ENCODE measurements at places on chromosomes 2 and 18.

- no peak for DNase-seq
Observed at GRCh38 chr2:218026676-218027425, 24.1 kb upstream of the TNS1 start.

DNA sequence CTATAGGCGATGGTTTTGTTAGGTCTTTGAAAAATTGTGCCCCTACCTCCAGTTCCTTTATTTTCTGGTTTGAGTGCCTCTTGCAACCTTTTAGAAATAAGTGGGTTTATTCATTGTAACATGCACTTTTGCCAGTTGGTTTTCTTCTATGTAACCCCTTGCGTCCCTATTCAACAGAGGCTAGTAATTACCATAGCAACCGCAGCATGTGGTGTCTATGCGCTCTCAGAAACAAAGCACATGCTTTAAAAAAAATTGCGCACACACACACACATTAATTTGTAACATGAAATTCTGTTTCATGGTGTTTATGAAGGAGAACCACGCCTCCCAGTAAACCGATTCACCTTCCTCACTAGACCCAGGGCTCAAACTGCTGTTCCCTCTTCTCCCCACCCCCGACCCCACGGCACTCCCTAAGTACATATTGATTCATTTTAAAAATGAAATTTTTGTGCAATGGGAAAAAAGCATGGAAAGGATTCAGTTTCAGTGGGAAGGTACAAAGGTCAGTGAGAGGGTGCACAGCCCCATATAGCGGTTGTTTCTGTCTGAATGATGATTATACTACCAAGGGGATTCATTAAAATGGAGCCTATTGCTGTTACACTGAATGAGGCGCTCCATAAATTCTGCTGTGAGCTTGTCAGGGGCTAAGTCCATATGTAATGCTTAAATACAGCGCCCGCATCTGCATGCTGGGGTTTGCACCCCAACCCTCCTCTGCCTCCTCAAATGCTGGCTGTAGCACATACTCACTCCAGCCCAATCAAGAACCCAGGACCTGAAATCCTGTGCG is 206.9 kb downstream of the ICOS start:
- no peak for DNase-seq

- DNase-seq, result no peak
Observed at GRCh38 chr18:22093731-22094357, 75.5 kb upstream of the GATA6 start.

DNA sequence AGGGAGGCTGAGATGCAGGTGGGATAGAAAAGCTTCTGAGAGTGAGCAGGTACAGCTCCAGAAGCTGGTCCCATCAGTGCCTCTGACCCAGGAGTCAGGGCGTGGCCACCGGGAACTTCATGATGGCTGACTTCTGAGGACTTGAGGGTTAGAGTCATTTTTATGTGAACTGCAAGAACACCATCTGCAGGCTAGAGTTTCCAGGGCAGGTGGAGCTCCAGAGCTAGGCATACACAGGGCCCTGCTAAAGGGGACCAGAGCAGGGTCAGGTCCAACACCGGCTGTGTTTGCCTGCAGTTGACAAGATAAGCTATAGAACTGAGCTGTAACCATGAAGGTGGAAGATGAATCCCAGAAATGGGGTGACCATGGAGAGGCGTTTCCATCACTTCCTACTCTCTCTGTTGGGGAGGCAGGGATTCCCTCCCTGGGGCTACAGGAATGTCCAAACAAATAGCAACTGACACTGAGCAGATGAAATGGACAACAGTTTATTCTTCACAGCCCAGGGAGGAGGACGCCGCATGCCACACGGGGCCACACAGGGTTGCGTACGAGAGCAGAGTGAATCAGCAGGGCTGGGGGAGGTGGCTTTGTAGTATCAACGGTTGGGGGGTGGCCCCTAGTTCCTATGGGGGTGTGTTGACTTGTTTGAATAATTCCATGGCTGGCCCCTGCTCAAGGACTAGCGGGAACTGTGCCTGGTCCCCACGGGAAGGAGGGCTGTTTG is 77.6 kb upstream of the ZNF516 start:
- DNase-seq, result no peak

DNA sequence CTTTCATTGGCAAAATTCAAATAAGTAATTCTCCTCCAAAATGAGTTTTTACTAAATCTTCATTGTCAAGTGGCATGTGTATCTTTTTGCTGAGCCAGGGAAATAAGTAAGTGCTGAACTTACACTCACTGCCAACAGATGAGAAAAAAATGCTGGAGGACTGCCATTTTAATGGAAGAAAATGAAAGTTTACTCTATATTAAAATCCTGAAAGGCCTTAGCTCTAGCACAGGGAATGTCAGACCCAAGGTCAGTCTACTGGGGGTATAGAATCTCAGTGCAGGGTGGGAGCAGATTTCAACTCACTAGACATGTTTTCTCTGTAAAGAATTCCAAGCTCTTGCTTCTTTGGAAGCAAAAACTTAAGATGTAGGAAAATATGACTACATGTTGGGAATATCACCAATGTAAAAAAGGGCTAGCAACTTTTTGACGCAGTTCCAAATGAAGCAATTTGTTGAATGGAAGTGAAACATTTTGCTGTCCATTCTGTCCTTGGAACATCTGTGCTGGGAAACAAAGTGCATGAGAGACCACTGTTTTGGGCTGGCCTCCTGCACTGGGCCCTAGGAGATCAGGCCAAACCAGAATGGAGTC is 127.0 kb downstream of the ST6GAL2 start:
- DNase-seq, result no peak

- DNase-seq, result no peak
Observed at GRCh38 chr18:55086906-55087305, 127.6 kb upstream of the CCDC68 start.

- DNase-seq, result no peak
Observed at GRCh38 chr2:3644246-3644525, 13.8 kb upstream of the ALLC start.

DNA sequence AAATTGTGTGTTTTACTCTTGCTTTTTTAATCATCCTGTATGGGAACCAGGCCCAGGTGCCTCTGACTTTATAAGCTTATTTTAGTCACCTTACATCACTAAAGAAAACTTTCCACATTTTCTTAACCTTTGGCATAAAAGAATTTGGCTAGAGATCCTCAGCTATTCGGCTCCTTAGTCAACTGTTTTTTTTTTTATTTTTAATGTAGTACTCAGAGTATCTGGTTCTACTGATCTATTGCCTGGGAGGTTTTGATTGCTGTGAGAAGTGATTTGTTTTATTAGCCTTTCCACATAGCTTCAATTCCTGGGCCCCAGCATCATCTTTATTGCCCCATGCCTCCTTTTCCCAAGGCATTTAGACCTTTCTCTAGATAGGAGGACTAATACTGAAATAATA is 121.0 kb downstream of the MYO1B start:
- DNase-seq, result no peak

GRCh38 chr2:113010088-113010487 is 4.8 kb downstream of the IL36A start:
- no peak for DNase-seq

GRCh38 chr18:32975163-32975436 is 202.3 kb upstream of the KLHL14 start:
- no peak for DNase-seq

DNA sequence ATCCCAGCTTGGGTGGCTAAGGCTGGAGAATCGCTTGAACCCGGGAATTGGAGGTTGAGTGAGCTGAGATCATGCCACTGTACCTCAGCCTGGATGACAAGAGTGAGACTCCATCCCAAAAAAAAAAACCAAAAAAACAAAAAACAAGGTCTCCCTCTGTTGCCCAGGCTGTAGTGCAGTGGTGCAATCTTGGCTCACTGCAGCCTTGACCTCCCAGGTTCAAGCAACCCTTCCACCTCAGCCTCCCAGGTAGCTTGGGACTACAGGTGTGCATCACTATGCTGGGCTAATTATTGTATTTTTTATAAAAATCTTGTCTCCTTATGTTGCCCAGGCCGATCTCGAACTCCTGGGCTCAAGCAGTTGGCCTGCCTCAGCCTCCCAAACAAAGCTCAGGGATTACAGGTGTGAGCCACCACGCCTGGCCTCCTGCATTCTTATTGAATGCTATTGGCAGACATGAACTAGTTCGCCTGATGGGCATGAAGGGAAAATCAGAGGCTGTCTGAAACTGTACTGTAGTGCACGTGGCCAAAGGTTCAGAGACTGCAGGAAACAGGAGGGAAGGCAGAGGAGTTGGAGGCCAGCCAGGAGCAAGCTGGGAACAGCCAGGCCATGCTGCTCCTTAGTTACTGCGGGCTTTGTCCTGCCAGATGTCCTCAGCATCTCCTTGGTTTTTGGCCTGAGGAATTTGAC is 16.0 kb upstream of the ASXL2 start:
- DNase-seq, result no peak

DNA sequence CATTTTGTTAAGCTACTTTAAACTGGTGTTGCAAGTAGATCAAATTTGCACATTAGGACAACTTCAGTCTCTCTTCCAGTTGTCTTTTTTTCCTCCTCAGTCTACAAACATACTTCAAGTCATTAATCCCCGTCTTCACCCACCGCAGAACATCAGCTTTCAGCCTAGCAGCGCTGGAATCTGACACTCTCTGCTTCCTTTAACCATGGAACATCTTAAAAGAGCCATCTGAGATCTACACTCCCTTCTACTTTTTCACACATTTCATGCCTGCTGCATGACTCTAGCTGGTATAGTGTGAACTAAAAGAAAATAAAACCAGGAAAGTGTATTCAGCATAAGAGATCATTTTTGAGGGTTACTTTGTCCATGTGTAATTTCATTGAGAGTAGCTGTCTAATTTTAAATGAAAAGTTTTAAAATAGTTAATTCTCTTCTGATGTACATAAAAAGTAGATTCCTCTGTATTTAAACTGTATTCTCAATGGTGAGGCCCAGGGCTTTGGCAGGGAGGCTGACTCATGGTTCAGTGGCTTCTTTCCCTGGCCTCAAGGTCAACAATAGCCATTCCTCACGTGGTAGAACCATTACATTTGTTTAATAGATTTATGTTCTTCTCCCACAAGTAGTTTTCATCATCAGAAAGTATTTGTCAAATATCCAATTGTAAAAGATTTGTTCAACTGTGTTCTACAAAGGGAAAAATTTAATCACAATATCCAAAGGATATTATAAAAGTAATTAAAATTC is 16.5 kb downstream of the SGPP2 start:
- DNase-seq, result no peak

- DNase-seq, result no peak
Observed at GRCh38 chr2:119862127-119862889, 102.6 kb downstream of the PTPN4 start.

DNA sequence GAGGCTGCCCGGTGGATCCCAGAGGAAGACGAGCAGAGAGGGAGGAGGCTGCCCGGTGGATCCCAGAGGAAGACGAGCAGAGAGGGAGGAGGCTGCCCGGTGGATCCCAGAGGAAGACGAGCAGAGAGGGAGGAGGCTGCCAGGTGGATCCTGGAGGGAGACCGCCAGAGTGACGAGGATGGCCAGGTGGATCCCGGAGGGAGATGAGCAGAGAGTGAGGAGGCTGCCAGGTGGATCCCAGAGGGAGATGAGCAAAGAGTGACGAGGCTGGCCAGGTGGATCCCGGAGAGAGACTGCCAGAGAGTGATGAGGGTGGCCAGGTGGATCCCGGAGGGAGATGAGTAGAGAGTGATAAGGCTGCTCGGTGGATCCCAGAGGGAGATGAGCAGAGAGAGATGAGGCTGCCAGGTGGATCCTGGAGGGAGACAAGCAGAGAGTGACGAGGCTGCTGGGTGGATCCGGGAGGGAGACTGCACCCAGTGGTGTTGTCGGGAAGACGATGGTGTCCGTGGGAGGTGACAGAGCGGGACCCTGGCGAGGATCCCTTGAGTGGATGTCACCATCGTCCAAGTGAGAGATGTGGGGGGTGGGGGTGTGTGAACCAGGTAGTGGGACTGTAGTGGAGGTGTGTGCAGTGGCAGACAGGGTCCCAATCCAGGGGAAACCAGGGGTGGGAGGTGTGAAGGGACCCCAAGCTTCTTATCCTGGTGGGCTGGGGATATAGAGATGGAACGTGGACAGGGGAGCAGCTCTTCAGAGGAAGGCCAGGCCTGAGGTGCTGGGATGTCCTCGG is 22.3 kb downstream of the DCDC2C start:
- no peak for DNase-seq

GRCh38 chr18:59148192-59148591 is 8.5 kb downstream of the SEC11C start:
- DNase-seq, result no peak

GRCh38 chr2:150023044-150023443 is 435.5 kb upstream of the MMADHC start:
- DNase-seq, result no peak

DNA sequence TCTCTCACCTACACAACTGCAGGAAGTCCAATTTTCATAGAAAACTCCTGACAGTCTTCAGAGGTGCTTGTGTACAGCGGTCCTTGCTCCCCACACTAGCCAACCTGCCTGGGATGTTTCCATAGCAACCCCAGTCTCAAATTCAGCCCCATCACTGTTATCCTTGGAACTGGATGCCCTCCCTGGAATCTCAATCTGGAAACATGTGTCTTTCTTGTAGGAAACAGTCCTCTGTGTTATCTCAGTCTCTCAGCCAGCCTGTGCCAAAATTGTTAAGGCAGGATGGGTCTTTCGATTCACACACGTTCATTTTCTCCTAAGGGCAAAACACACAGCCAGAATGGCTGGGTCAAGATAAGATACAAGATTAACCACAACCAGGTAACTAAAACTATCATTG is 295.5 kb upstream of the RND3 start:
- no peak for DNase-seq

- no peak for DNase-seq
Observed at GRCh38 chr18:35641916-35642315, 60.4 kb downstream of the GALNT1 start.

GRCh38 chr2:150129921-150130575 is 357.4 kb downstream of the RND3 start:
- DNase-seq, result no peak

- DNase-seq, result no peak
Observed at GRCh38 chr2:238654479-238655197, 193.2 kb upstream of the TWIST2 start.

DNA sequence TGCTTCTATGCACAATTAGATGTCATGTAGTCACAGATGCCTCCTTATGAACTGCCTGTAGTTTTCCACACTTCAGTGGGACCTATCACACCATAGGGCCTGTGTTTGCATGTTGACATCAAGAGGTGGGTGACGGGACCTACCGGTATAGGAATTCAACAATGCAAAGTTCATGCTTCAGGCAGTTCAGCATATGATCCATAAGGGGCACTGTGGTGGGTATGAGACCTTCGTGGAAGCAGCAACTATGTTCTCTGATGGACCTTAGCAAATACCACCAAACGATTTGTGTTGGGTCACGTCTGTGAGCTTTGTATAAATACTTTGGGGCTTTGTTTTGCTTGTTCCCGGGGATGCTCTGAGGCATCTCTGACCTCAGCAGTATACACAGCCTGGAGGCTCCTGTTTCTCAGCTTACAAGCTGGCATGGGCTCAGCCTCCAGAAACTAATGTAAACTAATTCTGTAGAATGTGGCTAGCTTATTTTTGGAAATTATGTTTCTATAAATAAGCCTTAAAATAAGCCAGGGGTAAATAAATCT is 111.6 kb downstream of the DTNA start:
- no peak for DNase-seq

DNA sequence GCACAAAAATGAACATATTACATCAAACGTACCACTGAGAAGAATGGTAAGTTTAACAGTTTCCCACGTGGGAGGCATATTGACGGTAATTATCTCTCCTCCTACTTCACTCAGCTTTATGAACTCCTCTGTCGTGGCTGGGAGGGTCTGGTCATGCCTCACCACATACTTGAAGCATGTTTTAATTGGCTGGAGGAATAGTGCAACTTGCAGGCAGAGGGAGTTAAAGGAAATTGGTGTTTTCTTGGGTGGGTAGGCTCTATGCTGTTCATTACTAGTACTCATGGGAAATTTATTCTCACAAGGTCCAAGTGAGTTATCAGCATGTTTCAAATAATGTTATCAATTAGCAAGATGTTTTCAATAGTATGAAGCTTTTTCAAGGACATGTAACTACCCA is 767.0 kb downstream of the PLCL1 start:
- no peak for DNase-seq
